ENCODE measurements at places on chromosomes 3 and 15.

- DNase-seq = no peak
These were observed 604 bp upstream of the TJP1 start for GRCh38 chr15:29822684-29823459.

- DNase-seq = no peak
These were observed 428.8 kb downstream of the PYDC2 start for GRCh38 chr3:191889756-191890155.

DNA sequence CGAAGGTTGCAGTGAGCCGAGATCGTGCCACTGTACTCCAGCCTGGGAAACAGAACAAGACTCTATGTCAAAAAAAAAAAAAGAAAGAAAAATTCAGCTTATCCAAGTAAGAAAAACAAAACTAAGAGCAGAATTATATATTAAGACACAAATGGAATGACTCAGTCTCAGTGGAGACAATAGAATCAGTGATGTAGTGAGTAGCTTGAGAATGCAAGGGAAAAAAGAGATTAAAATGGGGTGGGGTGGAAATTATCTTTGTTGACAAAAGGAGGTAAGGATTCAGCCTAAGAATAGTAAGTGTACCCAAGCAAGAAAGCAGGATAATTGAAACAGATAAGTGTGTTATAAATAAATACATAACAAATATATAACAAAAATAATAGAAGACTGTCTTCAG, 70.7 kb downstream of the BLM start:
- DNase-seq = no peak

DNA sequence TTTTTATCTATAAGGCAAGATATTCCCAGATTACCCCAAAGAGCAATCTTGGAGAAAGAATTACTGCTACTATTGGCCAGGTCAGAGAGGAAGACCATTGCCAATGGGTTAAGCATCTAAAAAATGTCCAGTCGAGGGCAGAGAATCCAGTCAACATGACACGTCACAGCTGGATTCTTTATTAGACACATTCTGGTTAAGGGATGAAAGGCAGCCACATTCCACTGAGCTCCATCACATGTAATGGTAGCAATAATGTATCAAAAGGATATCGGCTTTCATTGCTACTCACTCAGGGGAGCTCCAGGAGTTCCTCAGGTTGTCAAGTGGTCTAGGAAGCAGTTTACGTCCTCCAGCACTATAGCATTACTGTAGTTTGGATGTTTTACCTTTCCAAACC, 421.1 kb downstream of the PLOD2 start:
- no peak for DNase-seq

GRCh38 chr15:76678766-76679165, 226.4 kb downstream of the SCAPER start:
- DNase-seq = no peak

GRCh38 chr3:139797724-139798343, 120.1 kb upstream of the NMNAT3 start:
- DNase-seq = no peak

DNA sequence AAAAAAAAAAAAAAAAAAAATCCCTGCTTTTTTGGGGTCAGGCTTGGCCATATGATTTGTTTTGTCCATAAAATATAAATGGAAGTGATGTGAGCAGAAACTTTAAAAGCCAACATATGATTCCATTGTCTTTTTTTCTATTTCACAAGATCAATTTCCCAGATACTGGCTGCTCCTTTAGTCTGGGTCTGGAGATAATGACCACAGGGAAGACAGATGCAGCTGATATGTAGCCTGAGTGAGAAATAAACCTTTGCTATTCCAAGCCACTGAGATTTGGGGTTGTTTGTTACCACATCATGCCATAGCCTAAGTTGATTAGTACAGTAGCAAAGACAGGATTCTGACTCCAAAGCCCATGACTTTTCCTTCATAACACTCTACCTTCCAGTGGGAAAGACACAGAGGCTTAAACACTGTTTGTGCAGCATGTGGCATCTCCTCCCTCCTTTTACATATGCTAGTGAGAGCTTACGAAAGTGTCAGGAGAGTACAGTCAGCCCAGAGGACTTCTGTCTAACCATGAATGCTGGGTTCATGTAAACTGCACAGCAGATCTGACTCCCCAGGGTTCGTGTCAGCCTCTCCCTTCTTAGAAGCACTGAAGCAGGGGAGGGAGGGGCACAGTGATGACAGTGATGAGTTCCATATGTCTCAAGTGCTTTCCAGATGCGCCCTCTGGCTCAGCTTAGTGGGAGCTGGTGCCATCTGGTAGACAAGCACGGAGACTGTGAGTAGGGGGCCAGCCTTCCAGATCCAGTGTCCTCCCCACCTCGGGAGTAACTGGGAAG, 36.7 kb upstream of the SLC7A14 start:
- no peak for DNase-seq

DNA sequence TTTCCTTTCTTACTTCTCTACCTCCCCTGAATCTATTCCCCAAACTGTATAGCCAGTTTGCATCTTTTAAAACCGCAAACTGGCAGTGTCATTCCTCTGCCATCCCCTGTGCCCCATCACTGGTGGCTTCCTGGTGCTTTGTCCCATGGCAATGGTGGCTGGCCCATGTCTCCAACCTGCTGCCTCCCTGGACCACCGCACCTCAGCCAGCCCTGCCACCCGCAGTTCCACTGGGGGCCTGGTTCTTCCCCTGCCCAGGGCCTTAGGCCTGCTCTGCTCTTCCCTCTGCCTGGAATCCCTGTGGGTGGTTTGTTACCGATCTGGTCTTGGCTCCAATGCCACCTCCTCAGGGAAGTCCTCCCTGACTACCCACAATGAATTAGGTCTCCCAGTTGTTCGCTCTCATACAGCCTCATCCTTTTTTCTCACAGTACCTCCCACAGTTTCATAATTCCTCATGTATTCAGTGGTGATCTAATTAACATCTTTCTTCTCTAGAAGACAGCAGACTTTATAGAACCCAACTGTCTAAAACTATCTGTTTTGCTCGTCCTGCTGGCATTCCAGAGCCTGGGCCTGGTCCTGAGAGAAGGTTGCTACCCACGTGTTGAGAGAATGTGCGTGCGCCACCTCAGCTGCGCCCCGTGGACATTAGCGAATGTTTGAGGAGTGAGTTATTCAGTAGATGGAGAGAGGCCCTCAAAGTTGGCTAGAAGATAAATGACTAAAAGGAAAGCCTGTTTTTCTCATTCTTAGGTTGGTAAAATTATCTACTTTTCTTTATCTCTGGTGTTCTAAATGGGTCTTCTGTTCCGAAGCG, 130.1 kb downstream of the DNAJB8 start:
- DNase-seq = no peak

GRCh38 chr3:59992578-59992977, 942.8 kb upstream of the CFAP20DC start:
- no peak for DNase-seq

All from stimulated activated CD8-positive, alpha-beta memory T cell treated with anti-CD3 and anti-CD28 coated beads, Interleukin-7, amount 100 ng/mL, for 1 hour (primary cell).